ENCODE measurements at places on chromosomes 3 and 15.

GRCh38 chr3:119912220-119912619 lies 130.3 kb downstream of the NR1I2 start:
- DNase-seq, result no peak

DNA sequence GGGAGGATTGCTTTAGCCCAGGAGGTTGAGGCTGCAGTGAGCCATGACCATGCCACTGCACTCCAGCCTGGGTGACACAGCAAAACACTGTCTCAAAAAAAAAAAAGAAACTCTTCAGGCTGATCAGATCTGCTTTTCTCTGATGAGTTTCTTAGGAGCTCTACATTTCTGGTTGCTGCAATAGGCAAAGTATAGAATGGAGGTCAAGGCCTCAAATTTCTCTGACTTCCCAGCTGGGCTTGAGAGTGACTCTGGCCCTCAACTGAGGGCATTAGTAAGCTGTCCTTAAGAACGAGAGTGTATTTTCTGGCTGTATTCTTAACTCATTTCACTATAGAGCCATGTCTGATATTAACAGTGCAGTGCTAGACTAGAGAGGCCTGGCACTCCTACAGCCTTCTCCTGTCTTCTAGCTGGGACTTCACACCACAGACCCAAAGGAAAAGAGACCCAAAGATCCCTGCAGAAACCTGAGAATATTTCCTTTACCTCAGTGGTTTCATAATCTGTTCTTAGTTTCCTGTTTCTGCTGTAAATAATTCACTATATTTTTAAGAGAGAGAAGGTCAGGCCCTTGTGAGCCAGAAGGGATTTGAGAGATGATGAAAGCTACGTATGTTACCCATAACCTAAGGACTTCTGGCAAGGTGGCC lies 2.0 kb upstream of the NR1I2 start:
- DNase-seq, result no peak

DNA sequence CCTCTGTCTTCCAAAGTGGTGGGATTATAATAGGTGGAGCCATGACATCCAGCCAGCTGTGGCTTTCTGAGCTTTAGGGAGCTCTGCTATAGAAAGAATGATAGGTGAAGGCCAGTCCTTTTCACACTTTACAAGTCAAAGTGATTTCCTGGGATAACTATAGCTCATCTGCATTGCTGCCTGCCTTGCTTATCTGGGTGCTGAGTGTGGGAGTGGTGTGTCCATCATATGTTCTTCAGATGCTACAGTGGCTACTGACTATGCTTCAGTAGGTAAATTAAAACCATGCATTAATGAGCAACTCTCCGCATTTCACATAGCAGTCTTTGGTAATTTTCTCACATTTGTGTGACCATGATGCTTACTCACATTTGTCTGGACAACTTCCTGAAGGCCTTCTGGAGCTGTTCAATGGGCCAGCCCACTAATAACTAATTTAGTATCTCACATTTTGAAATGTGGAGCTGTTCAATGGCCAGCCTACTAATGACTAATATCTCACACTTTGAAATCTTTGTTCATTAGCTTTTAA lies 23.4 kb downstream of the RHOA start:
- no peak for DNase-seq

DNA sequence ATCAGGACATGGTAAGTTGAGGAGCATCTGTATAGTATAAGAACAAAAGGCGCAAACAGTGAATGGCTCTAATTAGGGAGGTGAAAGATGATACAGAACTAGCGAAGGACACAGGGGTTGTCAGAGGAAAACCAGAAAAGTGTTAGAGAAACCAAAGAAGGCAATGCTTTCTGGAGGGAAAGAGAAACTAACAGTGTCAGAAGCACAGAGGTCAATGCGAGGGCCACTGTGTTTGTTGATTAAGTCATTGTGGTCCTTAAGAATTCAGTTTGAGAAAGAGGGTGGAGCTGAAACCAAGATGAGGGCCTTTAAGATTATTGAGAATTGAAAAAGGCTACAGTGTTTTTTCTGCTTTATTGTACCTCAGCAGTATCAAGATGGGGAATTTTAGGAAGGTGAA lies 28.8 kb downstream of the ATG7 start:
- DNase-seq, result no peak

- DNase-seq, result no peak
Measured at GRCh38 chr3:66452303-66453011, 48.4 kb downstream of the LRIG1 start.

DNA sequence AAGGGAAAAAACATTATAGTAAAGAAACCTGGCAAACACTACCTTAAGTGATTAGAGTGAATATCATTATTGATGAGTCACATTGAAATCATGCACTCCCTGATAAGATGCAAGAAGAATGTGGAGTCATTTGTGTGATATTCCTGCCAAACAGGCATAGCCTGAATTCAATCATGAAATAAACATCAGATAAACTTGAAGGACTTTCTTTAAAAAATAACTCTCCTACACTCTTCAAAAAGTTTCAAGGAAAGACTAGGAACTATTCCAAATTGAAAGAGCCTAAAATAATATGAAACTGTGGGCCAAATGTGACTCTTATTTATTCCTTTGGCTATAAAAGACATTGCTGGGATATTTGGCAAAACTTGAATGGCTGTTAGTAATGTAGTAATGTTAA lies 625.7 kb upstream of the LMCD1 start:
- DNase-seq, result no peak

DNA sequence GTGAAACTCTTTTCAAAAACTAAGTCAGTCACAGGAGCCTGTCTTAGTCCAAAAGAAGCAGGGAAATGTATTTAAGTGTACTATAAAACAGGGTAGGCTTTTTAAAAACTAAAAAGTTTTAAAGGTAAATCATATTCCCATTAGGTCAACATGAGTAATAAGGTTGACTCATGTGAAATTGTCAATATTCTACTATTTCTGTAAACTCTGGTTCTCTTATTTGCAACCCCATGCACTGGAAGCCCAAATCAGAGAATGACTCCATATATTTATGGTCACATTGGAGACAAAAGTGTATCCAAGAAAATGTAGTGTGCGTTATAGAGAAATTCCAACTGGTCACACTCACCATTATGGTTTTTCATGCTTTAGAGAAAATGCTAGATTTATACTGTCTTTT lies 600.3 kb upstream of the TGFBR2 start:
- DNase-seq, result no peak

- DNase-seq, result no peak
Measured at GRCh38 chr3:127835993-127836882, 13.9 kb upstream of the MGLL start.

GRCh38 chr3:105629718-105630117 lies 239.1 kb downstream of the CBLB start:
- no peak for DNase-seq

DNA sequence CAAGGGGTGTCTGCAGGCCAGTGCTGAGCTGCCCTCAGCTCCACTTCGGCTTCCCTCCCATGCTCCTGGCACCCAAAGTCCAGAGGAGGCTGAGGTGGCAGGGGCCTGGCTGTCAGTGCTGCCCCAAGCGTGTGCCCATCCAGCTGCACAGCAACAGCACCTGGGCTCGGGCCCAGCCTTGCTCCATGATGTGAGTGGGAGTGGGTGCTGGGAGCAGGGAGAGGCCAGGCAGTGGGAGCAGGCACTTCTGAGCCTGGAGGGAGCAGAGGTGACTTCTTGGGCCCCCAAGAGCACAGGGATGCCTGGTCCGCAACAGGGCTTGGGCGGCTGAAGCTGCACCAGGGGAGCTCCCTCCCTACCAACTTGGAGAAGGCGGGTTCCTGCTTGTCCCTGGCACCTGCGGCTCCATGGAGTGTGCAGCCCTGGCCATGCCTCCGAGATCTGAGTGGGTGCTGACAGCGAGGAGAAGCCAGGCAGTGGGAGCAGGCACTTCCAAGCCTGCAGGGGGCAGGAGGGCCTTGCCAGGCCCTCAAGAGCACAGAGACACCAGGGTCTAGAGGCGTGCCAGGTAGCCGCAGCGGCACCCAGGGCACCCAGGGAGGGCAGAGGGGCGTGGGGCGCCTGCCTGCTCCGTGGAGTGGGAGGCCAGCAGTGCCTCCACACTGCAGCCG lies 366.7 kb upstream of the SGO1 start:
- no peak for DNase-seq

DNA sequence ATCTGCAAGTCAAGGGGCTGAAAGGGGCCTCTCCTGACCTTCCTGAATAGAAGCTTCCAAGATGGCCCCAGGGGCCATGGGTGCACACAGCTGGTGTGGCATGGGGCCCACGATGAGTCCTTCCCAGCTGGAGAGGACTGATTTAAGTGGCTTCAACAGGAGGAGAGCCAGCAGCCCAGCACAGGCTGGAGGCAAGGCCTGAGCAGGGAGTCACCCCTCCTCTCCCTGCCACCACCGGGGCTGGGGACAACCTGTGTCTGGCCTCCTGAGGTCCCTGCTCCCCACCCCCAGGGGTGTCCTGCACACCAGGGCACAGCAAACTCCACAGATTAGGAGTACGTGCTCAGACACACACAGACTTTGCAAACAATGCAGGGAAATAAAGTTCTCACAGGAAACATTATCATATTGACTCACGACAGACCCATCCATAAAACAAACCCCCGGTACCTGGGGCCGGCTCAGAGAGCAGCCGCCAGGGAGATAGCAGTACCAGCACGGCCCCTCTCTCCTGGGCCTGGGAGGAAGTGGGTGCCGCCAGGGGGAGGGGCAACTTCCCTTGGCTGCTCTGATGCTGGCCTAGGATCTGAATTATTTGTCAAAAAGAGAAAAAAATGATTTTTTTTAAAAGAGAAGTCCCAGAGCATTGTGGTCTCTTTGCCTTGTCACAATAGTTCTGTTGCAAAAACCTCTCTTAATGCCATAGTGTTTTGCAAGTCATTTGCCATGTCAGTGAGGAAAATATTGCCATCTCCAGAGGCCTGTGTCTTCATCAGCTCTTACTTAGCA lies 21.9 kb upstream of the TSEN2 start:
- DNase-seq, result no peak

DNA sequence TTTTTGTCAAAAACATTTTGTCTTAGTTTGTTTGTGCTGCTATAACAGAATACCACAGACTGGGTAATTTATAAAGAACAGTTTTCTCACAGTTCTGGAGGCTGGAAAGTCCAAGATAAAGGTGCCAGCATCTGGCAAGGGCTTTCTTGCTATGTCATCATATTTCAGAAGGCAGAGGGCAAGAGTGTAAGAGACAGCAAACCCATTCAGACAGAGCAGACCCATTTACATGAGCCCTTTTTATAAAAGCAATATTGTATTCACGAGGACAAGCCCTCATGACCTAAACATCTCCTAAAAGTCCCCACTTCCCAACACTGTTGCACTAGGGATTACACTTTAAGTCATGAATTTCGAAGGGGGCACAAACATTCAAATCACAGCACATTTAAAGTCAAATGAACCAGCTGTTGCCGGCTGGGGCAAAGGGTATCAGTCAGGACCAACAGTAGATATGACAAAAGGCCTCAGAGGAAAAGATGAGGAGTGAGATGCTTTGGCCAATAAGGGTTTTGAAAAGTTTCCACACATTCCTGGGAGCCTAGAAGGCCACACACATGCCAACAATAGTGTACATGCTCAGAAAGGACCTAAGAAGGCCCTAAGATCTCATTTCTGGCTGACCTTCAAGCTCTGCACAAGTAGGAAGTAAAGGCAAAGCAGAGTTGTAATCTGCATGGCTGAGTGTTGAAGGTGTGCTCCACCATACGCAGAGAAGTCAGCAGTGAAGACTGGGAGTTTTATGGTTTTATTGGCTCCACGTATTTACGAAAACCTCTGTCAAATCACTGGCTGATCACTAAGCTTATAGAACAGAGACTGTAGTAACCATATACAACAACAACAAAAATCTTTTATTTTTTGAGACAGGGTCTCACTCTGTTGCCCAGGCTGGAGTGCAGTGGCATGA lies 37.9 kb downstream of the UQCC5 start:
- no peak for DNase-seq

DNA sequence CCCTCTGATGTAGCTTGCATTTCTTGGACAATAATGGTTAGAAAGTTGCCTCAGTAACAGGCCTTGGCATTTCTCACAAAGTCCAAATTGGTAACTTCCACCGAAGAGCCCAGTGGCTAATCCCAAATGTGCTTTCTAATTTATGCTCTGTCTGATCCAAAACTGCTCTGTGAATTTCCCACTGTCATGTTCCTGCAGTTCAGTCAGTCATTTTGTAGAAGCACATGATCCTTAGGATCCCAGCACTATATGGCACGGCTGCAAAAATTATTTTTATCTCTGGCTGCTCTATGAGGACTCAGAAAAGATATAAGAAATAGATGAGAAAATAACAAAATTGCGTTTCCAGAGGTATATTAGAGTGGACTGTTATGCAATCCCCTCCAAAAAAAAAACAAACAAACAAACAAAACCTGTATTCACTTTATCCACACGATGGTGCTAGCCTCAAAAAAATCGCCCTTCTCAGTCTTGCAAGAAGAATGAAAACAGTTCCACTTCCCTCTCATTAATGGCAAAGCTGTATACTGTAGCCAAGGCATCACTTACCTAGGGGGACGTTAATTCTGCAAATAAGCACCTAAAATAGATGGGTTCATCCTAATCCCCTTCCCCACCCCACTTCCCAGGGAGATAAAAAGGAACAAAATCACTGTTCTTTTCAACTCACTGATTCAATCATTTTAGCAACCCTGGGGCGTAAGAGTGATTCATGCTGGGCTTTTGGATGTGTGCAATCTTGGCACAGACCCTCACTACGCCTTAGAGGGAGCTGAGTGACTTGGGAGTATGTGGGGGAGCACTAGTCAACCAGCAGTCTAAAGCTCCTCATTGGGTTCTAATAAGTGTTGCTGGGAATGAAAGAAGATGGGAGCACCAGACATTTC lies 61.3 kb downstream of the TMCO5A start:
- no peak for DNase-seq

GRCh38 chr15:65310431-65311137 lies 6.1 kb downstream of the RNU5B-1 start:
- DNase-seq, result no peak

DNA sequence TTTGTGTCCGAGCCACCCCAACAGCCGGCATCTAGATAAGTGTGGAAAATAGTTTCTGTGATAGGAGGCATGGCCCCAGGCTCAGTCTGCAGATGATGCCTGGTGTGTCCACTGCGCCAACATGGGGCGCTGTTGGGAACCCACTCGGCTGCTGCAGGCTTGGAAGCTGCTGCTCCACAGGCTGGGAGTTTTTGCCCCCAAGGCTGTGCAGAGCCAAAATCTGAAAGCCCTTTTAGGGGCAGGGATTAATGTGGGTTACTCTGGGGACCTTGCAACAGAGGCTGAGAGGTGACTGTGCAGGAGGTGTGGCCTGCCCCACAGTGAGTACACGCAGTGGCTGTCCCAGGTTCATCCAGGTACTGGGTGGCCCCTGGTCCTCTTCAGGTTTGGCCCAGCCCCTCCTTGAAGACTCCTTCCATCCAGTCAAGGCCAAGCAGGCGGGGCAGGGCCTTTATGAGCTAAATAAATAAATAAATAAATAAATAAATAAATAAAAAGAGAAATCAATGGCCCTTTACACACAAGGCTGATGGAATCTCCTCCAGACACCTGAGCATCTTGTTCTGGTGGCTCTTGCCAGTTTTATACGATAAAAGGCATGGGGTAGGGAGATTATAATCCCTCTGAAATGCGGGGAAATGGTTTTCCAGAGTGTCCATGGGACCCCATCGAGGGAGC lies 73.8 kb downstream of the AAGAB start:
- peak; percentile 60 for DNase-seq

DNA sequence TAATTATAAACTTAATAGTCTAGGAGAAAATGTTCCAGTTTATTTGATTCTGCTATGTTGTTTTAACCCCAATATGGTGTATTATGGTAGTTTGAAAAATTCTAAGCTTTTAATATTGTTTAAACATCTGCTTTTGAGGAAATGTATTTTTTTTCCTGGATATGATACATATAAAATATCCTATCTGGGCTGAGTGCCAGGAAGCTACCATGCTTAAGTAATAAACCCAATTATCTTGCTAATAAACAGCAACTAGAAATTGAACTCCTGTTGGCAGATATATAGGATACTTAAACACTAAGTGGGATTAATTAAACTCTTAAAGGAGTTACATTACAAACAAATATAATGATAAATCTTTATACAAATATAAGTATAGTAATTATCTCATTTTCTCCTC lies 293.7 kb upstream of the GRM7 start:
- no peak for DNase-seq
